Activated T-helper 2 cell treated with anti-CD3 and anti-CD28 coated beads, Interferon-gamma antibody, Interleukin-2, Interleukin-4, amounts not matched to agents 10 μg/mL and 5 μg/mL and 100 μg/mL, durations not matched to agents 14 hours and 24 hours and 36 hours (primary cell): ENCODE measurements at places on chromosomes 5 and 9. TPM values are rescaled to one million over a fixed set of nuclear protein-coding genes. Genes with fewer than 3 reads are reported as not detected.

DNA sequence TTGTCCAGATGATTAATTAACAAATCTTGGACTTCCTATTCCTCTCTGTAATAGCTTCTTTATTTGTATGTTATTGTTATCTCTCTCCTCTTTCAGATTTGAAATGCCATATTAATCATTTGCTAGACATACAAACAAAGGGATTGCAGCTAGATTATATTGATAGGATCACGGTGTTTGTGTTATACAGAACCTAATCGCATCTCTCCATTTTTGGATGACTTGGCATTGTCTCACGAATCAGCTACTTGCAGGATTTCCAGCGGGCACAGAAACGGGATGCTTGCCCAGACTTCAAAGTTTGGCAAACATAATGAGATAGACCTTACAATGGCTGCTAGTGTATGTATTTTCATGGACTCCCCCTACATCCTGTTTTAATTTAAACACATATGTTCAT lies 368.1 kb downstream of the TLE4 start:
- DNase-seq: no peak
- H3K4me1 ChIP-seq: no peaks in the 10 kb centered on the region
- no peak overlapping the region for H3K27ac ChIP-seq
- H3K4me3 ChIP-seq: no peak overlapping the region
- H3K36me3 ChIP-seq: no peaks in the 10 kb centered on the region

DNA sequence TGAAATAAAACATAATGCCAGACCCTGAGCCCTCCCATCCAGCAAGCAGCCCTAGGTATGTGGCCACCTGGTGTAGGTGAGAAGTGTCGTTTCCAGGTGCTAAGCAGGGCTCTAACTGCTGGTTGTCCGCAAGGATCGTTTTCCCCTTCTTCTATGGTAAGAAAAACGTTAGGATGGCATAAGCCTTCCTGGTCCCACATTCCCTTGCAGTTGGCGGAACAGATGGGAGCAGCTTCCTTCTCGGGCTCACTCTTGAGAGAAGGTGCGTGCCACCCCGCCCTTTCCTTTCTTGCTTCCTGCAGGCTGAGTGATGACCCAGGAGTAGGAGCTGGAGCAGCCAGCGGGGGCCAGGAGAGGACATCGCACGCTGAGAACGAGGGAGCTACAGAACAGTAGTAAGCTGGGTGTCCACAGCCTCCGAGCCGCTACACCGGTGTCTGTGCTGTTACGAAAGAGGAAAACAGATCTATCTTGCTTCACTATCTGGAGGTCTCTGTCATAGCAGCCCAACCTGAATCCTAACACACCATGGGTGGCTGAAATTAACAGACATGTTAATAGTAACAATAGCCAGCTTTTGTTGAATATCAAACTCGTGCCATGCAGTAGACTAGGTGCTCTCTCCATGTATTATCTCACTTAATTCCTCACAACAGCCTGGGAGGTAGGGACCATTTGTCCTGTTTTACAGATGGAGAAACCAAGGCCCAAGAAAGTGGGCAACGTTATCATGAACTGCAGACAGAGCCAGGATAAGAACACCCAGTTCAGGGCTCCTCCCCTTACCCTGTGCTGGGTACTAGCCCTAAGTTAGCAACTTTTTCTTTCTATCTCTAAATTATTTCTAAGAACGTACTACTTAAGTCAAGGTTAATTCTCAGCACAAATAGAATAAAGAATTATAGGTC lies 139.8 kb downstream of the COL23A1 start:
- no peak overlapping the region for H3K4me3 ChIP-seq
- H3K27me3 ChIP-seq: no peaks in the 10 kb centered on the region
- no peak for DNase-seq
- H3K27ac ChIP-seq: no peak overlapping the region
- H3K36me3 ChIP-seq: no peaks in the 10 kb centered on the region

- no peak for DNase-seq
- no peaks in the 10 kb centered on the region for H3K27me3 ChIP-seq
- H3K27ac ChIP-seq: no peak overlapping the region
- H3K4me1 ChIP-seq: peaks cover 9% of the 10 kb centered on the region
Measured at GRCh38 chr5:75660678-75661465, 49.6 kb downstream of the ANKDD1B start.

GRCh38 chr9:89740722-89741121 lies 135.9 kb downstream of the GADD45G start:
- no peaks in the 10 kb centered on the region for H3K27me3 ChIP-seq
- DNase-seq: peak; percentile 44
- H3K4me1 ChIP-seq: peaks cover 78% of the 10 kb centered on the region
- peaks cover 28% of the 10 kb centered on the region for H3K36me3 ChIP-seq
- H3K27ac ChIP-seq: peak overlapping the region; percentile 90

DNA sequence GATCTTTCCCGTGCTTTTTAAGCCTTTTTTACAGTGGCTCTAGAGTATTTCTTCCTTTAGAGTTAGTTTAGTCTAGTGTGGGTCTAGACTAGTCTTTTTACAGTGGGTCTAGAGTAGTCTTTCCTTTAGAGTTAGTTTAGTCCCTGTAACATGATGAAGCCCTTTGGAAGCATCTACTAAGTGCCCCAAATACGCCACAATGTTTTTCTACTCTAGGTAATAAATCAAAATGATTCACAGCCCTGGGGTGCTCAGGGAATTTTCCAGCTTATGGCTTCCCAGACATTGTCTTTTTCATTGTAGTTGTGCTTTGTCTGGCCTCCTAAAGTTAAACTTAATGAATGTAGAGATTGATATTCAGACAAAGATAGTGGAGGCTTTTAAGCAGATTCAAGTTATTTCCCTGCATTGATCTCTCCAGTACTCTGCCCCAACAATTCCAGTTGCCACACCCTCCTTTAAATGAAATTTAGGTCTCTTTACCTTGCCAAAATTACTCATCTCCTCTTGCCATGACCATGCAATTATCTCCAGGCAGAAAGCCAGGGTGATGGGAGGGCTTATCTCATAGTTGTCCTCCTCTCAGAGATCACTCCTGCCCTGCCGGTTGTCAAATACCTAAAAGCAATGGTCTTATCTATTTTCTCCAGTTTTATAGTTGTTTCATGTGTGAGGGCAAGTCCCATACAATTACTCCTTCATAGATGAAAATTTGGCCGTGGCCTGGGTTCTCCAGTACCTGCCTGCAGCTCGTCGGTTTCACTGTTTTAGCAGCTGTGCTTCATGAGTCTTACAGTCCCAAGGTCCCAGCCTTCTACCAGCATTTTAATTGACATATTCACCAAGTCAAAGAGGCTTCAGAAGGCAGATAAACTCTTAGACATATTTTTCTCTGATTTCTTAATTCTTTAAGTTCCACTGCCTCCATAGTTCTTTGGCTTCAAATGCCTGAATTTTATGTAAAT lies 794.0 kb upstream of the COX7C start:
- H3K27ac ChIP-seq: no peak overlapping the region
- no peaks in the 10 kb centered on the region for H3K27me3 ChIP-seq
- no peak for DNase-seq
- no peaks in the 10 kb centered on the region for H3K36me3 ChIP-seq

- H3K27me3 ChIP-seq: no peaks in the 10 kb centered on the region
- peaks cover 55% of the 10 kb centered on the region for H3K4me1 ChIP-seq
- H3K27ac ChIP-seq: peak overlapping the region; percentile 51
- peak; percentile 65 for DNase-seq
- no peak overlapping the region for H3K4me3 ChIP-seq
- no peaks in the 10 kb centered on the region for H3K36me3 ChIP-seq
Measured at GRCh38 chr5:132063090-132063911, 2.8 kb downstream of the IL3 start.

GRCh38 chr9:88216126-88216995 lies 78.1 kb upstream of the SPATA31C2 start:
- H3K27ac ChIP-seq: no peak overlapping the region
- no peak for DNase-seq
- no peak overlapping the region for H3K4me3 ChIP-seq
- H3K4me1 ChIP-seq: no peaks in the 10 kb centered on the region
- H3K36me3 ChIP-seq: no peaks in the 10 kb centered on the region

- H3K27me3 ChIP-seq: no peaks in the 10 kb centered on the region
- no peak for DNase-seq
- no peaks in the 10 kb centered on the region for H3K36me3 ChIP-seq
Measured at GRCh38 chr5:180779985-180780610, 22.5 kb downstream of the MGAT1 start.

TMEFF1 gene
- 0.52 and 1.1 TPM in 2 replicates for total RNA-seq

OTP gene
- not detected in 2 replicates for total RNA-seq

LRRC19 gene
- total RNA-seq: not detected in 2 replicates
